ENCODE measurements at places on chromosomes 1 and 21. TPM values are rescaled to one million over a fixed set of nuclear protein-coding genes. Genes with fewer than 3 reads are reported as not detected.

ZNF593OS gene
- not detected for polyA plus RNA-seq

IRF6 gene
- polyA plus RNA-seq = 9.8 TPM

PRR9 gene
- not detected for polyA plus RNA-seq

TMEM167B gene
- 26.7 TPM for polyA plus RNA-seq

HHAT gene
- 1.9 TPM for polyA plus RNA-seq

TRPM2 gene
- 4.9 TPM for polyA plus RNA-seq

OLFML3 gene
- 20.4 TPM for polyA plus RNA-seq

LIN28A gene
- not detected for polyA plus RNA-seq

TDRD10 gene
- polyA plus RNA-seq = 1.1 TPM
